ENCODE measurements at places on chromosomes 12 and 14.

- DNase-seq = no peak
Measured at GRCh38 chr12:128729628-128730121, 94.1 kb downstream of the SLC15A4 start.

GRCh38 chr12:13962699-13963098 lies 18.7 kb downstream of the GRIN2B start:
- DNase-seq = no peak

- no peak for DNase-seq
Measured at GRCh38 chr14:95408731-95409476, 89.2 kb upstream of the CLMN start.

DNA sequence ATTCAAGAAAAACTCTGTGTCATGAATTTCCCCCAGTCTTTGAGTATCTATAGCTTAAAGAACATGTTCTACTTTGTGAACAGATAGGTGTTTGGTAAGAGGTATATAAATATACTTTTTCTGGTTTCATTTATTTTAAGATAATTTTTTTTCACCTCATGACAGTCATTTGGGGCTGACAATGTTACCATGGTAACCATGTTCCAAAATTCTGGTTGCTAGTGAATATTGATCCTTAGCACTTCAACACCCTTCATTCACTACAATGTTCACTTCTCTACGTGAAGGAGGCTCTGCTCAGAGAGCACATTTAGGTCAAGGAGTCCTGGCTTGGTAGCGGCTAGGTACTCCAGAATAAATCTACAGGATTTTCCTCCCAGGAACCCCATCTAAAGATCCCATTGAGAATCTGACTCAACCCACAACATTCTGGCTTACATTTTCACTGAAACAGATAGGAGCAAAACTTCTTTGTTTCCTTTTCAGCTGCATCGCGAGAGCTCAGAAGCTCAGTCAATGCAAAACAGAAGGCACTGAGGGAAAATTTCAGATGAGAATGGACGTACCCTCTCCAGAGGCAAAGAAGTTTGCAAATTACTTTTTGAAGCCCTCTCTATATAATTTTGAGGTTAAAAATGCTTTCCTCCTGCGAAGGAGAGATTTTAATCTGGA lies 93.6 kb downstream of the ARF6 start:
- no peak for DNase-seq

GRCh38 chr12:45839917-45840316 lies 110.4 kb downstream of the ARID2 start:
- DNase-seq = no peak

DNA sequence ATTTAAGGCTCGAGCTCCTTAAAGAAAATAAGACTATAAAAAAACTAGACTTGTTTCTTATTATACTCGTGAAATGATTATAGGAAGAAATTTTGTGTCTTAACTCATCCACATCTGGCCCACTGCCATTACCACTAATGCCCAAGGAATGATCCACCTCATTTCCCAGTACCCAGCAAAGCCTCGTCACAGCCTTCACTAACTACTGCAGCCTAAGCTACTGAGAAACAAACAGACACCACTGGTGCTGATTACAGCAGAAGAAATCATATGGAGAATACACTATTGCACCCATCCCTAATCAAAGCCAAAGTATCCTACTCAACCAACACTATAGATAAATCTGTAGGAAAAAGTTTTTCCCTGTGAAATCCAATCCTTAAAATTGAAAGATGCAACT lies 205.3 kb upstream of the NAV3 start:
- no peak for DNase-seq
